Spinal cord (tissue), 10 donors: ENCODE measurements at places on chromosomes 3 and 15.

DNA sequence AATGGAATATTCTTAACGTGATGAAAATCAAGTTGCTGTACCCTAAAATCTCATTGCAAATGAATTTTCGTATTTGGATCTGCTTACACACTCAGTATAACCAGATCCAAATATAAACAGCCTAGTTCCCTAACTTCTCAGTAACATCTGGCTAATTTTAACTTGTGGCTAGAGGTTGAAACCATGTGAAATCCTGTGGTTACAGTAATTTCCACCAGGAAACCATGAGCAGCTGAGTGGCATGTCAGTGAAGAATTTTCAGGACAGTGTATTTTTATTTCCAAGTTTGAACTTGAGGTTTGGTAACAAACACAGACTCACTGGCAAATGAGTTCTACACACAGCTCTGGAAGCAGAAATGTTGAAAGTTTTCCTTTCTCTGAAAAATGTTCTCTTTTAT lies 754.1 kb downstream of the NR2F2 start:
- DNase-seq: no peak

DNA sequence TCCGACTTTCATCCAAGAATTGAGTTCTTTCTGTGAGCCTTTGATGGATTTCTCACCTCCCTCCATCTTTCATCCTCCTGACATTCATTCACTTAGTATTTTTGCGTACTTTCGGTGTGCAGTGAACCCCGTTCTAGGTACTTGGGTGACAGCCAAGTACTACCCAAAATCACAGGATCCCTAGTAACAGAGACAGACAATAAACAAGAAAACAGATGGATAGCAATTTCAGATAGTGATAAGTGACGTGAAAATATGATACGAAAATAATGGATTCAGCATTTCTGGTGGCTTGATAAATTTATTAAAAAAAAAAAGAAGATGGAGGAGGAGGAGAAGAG lies 264 bp upstream of the CMTM6 start:
- DNase-seq: no peak

DNA sequence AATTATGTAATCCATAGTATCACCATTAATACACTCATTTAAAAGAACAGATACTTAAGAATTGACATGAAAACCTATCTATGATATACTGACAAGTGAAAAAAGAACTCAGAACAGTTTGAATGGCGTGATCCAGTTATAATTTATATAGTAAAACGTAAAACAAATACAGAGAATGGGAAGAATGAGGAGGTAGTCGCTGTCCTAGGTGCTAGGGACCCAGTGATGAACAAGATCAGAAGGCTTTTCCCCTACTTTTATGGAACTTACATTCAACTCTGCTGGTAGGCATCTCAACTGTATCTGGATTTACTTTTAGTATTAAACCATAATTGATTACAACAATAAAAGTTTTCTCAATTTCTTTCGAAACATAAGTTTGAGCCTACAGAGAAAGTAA lies 31.8 kb downstream of the GSK3B start:
- DNase-seq: no peak

DNA sequence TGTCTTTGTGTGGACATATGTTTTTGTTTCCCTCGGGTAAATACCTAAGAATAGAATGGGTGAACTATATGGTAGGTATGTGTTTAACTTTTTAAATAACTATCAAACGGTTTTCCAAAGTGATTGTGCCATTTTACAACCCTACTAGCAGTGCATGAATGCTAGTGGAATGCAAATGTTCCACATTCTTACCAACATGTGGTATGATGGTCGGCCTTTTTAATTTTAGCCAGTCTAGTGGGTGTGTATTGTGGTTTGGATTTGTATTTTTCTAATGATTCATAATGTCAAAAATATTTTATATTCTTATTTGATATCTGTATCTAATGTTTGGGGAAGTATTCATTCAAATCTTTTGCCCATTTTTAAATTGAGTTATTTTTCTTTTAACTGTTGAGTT lies 68.2 kb upstream of the SMAD3 start:
- no peak for DNase-seq

GRCh38 chr3:132756108-132756650 lies 34.0 kb upstream of the NPHP3 start:
- DNase-seq: no peak

GRCh38 chr15:100810831-100811230 lies 68.8 kb upstream of the ALDH1A3 start:
- no peak for DNase-seq

- no peak for DNase-seq
These were observed 191.1 kb downstream of the GREM1 start for GRCh38 chr15:32908872-32909271.

DNA sequence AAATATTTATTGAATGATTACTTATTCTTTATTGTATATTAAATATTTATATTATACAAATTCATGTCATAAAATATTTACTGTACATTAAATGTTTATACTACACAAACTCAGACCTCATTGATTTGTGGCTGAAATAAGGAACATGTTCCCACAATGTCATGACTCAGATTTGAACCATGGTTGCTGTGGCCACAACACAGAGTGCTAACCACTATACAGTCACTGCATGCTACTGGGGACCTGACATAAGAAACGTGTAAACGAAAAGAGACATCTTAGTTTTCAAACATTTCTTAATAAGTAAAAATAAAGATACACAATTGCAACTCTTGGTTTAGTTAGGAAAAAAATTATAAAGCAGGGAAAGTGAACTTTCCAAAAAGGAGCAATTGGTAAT lies 99.1 kb upstream of the AGTR1 start:
- DNase-seq: no peak

- peak; percentile 9 for DNase-seq
These were observed 192.8 kb downstream of the DTWD1 start for GRCh38 chr15:49813625-49814024.

DNA sequence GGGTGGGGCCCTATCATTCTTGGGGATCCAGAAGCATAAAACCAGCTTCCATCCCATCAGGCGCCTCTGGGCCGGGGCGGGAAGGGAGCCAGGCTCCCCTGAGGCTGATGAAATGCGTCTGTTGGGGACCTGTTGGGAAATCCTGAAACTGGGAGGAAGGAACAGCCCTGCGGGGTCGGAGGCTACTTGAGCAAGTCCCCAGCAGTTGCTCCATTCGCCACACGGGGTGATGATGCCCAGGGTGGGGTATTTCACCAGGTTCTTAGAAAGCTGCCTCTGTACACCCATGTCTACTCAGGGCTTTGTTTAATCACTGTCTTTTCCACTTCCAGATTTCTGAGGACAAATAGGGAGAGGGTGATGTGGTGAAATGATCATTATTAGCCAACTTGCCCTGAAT lies 25.4 kb upstream of the TSEN2 start:
- no peak for DNase-seq

GRCh38 chr3:66037330-66037985 lies 1.3 kb downstream of the MAGI1 start:
- peak; percentile 56 for DNase-seq

DNA sequence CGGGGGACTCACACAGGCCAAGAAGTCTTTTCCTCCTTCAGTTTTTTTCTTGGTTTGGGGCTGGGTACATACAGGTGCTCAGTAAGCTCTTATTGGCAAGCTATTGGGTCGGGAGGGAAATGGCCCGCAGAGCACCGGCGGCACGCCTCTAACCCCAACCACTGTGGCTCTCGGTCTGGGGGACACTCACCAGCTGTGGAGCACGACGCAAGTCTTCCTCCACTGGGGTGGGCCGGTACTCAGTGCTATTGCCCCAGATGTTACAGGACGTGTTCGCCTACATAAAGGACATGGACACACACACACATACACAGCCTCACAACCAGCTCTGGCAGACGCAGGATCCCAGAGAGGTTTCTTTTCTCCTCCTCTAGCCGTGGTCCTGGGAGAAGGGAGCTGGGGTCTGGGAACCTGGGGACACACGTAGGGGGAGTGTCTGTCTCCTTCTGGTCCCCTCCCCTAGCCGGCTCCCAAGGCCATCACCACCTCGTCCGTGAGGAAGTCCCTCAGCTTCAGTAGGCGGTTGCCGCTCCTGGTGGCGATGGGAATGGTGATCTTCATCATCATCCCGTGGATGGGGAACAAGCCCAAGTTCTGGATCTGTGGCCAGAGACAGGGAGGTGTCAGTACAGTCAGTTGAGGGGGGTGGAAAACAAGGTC lies 33.4 kb downstream of the FEM1B start:
- DNase-seq: no peak

DNA sequence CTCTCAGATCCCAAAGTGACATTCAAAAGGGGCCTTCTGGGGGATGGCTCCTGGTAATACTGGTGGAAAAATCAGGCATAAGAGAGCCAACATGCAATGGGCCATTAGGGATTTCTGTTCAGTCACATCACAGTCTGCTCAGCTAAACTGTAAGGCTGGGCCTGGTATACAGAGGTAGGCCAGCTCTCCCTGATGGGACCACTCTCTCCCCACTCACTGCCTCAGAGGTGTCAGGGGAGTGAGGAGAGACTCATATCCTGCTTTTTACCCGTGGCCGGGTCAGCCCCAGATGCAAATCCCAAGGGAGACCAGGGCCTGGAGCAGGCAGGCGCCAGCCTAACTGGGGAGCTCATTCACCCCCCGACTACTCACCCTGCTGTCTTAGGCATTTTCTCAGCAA lies 48.1 kb upstream of the TPM1 start:
- no peak for DNase-seq

GRCh38 chr3:138825336-138825735 lies 9.4 kb downstream of the PIK3CB start:
- no peak for DNase-seq

DNA sequence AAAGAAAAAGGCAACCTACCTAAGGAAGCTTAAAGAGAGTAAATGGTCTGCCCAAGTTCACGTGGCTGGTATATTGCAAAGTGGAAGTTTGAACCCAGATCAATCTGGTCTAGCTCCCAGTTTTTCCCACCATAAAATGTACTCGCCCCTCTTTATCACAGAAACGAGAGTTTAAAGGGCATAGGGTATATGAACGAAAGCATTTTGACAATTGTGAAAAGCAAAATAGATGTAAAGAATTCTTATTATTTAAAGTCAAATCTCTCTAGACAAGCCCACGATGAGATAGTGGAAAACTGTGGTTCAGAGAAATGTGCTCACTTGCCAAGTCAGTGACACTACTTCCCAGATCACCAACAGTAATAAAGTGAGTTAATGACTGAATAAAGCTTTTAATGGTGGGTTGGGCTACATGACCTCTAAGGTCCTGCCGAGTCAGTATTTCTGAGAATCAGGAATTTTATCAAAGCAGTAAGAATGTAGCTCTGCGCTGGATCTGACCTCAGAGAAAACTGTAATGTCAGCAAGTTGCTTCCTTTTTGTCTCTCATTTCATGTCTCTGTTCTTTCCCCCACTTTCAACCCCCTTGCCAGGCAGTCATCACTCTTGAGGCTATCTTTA lies 23.3 kb upstream of the NEO1 start:
- no peak for DNase-seq

GRCh38 chr3:127800508-127800907 lies 21.8 kb downstream of the MGLL start:
- DNase-seq: no peak

- DNase-seq: peak; percentile 52
These were observed at the start of gene RBPMS2 for GRCh38 chr15:64775551-64776401. Gene RBPMS2 (minus strand): TSS chr15:64775589. CDS start chr15:64775319, 270 bp downstream.

- no peak for DNase-seq
These were observed 182.5 kb downstream of the TNIK start for GRCh38 chr3:171277456-171278298.

DNA sequence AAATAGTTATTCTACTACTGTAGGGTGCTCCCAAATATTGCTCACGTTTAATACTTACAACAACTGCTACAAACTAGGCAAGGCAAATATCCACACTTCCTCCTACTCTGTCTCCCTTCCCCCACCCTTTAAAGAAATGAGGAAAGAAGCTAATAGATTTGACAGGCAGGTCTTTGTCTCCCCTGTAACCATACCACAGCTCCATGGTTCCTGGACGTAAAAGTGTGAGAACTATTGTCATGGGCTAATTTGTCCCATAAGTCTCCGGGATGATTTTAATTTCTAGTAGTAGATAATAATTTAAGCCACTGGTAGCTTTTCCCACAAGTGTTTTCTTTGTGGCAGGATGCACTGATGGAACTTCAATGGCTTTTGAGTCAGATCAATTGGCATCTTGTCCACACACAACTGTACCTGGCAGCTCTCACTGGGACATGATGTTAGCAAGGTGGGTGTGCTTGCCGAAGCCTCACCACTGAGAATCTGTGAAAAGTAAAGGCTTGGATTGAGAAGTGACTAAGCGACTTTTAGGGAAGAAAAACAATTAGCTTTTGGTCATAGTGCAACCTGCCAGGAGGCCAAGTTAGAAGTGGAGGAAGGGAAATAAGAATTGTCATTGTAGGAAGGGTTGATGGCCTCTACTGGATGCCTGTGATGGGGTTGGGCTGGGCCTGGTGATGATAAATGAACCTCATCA lies 1.4 kb upstream of the CPOX start:
- DNase-seq: no peak

DNA sequence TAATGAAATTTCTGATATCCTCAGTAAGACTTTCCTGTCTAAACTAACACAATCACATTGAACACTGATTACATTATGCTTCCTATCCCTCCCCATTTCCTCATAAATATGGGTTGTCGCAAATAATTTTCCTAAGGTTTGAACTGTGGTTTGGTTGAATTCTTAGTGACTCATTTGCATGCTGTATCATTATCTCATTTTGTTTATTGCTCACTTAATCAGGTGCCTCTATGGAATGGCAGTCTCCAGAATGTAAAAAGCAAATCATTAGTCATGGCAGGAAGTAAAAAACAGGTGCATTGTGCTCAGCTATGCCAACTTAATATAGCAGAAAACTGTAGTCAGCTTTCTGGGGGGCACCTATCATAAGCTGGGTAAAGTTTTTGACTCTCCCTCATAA lies 216.0 kb upstream of the ZBTB20 start:
- no peak for DNase-seq

DNA sequence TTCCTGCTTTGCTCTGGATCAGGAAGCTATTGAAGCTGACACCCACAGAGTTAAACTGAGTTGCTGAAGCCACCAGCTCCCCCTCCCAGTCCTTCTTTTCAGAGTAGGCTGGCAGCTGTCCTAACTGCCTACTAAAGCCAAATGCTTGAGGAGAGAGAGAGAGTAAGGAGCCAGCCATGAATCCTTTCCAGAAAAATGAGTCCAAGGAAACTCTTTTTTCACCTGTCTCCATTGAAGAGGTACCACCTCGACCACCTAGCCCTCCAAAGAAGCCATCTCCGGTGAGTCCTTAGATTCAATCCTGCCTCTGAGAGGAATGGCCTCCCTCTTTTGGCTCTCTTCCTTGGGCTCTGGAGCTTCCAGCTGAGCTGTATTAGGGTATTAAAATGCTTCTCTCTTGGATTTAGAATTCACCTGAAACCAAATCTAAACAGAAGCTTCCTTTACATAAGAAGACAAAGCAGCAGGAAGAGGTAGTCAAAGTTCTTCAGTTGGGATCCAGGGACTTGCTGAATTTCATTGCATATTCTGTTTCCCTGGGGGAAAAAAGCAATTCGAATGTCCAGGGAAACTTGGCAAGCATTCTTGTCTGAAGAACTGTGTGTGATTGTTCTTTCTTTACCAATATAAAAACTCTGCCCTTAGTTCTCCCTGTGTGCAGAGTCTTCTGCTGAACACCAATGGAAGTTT lies at the start of gene SLC15A2:
SLC15A2 (plus strand) TSS at position 101 of the 690 bp plus-strand sequence; CDS start at position 177, 76 bp downstream.
- peak; percentile 68 for DNase-seq
